Activated T-cell treated with anti-CD3 and anti-CD28 coated beads, Interleukin-2, amount 50 U/mL, for 72 hours (primary cell): ENCODE measurements at places on chromosomes 16 and 17.

GRCh38 chr17:58084317-58084981, 1.2 kb downstream of the DYNLL2 start:
- peak; percentile 23 for DNase-seq

DNA sequence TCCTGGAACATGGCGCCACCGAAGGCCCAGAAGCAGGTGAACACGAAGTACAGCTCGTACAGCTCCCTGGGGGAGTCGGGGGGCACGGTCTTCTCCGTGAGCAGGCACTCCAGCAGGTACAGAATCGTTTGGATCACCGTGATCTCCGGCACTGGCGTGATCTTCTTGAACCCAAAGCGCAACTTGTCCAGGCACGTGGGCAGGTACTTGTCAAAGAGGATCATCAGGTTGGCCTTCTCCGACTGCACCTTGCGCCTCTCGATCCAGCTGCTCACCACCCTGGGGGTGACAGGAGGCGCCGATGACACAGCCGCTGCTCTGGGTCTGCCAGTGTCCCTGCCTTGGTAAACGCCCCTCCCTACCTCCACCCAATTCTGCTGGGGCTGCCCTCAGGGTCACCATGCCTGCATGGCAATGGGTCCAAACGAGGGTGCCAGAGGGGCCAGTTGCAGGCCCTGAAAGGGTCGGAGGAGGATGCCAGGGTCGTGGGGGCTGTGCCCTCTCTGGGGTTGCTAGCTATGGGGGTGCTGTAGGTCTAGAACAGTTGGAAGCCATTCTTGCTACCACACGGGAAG, 90.9 kb downstream of the DNAH17 start:
- DNase-seq: no peak

DNA sequence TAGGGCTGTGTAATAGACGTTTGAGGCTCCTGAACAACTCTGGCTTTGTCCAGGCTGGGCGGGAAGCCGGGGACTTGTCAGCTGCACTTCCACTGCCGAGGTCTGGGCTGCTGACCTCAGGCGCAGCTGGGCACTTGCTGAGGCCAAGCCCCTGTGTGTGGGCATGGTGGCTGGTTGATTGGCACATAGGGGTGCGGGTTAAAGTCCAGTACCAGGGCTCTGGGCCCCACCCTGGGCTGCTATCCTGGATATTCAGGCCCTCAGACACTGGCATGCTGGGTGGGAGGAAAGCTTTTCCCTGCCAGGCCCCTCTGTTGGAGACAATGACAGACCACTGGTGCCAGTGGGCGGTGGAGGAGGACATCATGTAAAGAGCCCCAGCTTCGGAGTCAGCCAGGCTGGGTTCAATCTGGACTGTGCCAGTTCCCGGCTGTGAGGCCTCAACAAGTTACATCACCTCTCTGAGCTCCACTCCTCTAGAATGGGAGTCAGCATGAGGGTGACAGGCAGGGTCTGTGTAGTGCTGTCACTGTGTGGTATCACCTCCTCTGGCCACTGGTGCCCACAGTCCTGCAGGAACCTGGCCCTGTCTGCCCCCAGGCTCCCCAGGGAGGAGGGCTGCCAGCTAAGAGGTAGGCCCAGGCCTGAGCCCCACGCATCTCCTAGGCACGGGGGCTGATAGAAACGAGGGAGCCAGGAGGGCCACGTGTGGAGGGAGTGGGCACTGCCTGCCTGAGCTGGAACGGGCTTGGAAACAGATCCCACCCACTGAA, 42.5 kb downstream of the PSME3IP1 start:
- DNase-seq: no peak

DNA sequence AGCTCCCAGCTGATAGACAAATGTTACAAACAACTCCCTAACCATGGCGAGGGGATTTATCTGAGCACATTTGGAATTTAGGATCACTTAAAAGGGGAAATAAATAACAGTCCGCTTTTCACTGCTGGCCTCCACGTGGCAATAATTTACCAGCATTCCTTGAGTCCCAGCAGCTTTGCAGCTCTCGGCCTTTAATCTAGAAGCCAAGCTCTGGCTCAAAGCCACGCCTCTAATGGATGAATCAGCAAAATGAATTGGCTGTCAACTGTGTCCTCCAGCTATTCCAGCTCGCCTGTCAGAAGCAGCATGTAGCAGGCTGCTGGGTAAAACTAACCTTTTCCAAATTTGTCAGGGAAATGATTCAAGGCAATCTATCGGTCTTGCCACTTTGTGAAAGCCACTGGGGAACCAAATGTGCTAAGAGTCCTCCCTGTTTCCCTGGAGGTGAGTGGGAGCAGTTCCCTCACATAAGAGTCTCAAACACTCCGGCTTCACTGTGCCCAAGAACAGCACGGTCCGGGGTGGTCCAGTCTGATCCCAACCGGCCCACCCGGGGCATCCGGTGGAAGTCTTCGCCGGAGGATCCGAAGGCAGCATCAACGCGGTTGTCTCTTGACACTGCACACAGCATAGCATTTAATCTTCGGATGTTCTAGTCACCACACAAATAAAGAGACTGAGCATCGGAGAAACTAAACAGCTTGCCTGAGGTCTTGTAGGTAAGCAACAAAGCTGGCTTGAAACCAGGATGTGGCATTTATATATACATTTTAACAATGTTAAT, 143.3 kb downstream of the PARN start:
- DNase-seq: no peak

- DNase-seq: no peak
Observed at GRCh38 chr17:53626286-53626685, 196.4 kb upstream of the KIF2B start.

DNA sequence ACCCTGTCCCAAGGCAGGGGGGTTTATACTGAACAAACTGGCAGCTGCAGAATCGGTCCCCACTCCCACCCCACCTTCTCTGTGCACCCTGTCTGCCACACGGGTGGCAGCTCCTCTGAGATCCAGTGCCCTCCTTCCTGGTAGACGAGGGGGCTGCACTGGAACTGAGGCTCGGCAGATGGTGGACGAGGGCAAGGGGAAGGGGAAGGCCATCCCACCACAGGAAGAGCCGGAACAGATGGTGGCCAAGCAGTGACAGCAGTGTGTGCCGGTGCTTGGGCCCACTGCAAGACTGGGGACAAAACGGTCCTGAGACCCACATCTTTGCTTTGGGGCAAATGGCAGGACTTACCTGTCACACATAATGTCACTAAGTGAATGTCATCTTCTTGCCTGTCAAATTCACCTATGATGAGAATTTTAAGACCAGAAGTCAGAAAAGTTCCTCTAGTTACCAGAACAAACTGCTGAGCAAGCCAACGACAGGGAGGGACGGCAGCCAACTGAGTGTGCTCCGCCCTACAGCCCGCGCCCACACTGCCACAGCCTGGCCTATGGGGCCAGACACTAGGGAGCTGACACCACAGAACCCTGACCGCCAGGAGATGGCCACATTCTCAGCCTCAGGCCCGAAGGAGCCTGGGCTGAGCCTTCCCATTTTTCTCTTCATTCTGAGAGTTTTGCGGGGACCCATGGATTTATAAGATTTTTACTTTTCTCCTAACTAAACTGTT, 14.4 kb downstream of the NTAN1 start:
- no peak for DNase-seq

GRCh38 chr16:76201385-76201784, 75.8 kb upstream of the CNTNAP4 start:
- DNase-seq: no peak
